ENCODE measurements at places on chromosomes 6 and 20.

DNA sequence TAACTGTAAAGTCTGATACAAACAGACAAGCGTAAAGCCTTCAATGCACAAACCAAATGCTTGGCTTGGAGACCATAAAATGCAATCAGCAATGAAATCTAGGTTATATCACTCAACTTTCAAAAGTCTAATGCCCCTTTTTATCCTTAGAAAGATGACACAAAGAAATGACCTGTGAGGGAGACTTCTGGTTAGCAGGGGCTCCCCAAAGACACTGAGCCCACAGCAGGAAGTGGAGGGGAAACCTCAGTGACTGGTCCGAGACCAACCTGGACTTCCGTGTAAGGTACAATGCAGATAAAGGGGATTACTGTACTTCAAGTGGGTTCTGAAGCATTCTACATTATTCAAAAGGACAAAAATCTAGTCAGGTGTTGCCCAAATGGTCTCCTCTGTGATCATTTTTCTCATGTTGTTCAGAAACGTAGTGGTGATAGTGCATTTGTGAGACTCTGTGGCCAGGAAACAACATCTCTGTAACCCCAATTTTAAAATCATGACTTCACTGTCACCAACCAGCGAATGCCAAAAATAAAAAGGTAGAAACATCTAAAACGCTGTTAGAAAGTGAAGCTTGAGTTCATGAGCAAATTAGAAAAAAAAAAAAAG, 88.2 kb downstream of the HIVEP2 start:
- no peak for DNase-seq

DNA sequence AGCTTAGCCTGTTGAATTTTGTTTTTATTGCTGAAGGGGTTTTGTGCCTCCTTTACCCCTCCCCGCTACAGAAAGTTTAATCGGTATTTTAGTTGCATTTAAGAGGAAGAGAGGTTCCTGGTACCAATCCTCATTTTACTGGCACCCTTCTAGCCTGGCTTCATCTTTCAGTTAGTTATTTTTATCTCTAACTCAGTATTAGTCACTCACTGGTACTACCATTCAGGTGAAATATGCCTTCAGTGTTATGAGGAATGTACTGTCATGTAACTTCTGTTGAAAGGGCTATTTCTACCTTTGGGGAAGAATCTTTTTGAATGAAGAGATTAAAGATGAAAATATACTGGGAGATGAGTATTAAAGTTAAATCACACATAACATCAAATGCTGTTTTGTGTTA, 211.8 kb downstream of the CDKAL1 start:
- no peak for DNase-seq

- DNase-seq: peak; percentile 49
These were observed 117.0 kb downstream of the TFAP2A start for GRCh38 chr6:10297832-10298231.

GRCh38 chr6:160238761-160239751, 19.6 kb downstream of the SLC22A2 start:
- no peak for DNase-seq

GRCh38 chr6:145044641-145045246, 690.6 kb downstream of the EPM2A start:
- no peak for DNase-seq

GRCh38 chr6:73180076-73180738, 45.1 kb downstream of the KHDC1L start:
- DNase-seq: peak; percentile 1

DNA sequence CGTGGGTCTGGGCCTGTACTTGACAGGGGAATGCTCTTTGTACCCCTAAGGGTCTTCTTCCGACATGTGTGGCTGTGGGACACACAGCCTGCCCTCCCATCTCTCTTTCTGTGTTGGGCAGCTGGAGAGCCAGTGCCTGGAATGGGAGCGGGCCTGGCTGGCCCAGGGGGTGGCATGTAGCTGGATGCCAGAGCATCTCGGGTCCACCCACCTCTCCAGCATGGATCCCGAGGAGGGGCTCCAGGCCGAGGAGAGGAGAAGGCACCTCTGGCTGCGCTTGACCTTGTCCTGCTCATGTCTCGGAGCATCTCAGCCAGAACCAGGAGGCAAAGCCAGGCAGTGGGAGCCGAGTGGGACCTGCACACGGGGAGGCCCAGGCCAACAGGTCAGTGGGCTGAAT, 16.0 kb downstream of the CDH4 start:
- no peak for DNase-seq

DNA sequence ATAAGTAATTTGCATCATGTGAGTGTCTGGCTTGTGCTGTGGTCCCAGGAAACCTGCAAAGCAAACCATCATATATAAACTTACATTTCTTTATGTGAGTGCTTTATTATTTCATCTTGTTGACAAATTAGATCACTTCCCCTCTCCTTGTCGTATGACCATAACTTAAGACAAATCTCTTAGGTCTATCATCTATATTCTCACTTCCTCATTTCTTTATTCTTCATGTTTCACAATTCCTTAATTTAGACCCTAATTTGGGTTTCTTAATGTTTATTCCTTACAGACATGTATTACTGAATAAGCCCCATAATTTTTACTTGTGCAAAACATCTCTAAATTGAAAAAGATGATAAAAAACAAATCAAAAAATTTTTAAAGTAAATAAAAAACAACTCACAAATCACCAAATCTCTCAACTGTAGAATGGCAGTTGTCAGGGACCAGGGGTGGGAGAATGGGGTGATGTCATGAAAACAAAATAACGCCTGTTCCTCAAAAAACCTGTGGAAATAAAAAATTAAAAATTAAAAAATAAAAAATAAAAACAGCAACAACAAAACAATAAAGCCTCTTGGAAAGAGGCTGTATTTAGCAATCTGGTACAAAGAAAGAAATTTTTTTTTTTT, 49.5 kb upstream of the FBXO30 start:
- DNase-seq: peak; percentile 77

DNA sequence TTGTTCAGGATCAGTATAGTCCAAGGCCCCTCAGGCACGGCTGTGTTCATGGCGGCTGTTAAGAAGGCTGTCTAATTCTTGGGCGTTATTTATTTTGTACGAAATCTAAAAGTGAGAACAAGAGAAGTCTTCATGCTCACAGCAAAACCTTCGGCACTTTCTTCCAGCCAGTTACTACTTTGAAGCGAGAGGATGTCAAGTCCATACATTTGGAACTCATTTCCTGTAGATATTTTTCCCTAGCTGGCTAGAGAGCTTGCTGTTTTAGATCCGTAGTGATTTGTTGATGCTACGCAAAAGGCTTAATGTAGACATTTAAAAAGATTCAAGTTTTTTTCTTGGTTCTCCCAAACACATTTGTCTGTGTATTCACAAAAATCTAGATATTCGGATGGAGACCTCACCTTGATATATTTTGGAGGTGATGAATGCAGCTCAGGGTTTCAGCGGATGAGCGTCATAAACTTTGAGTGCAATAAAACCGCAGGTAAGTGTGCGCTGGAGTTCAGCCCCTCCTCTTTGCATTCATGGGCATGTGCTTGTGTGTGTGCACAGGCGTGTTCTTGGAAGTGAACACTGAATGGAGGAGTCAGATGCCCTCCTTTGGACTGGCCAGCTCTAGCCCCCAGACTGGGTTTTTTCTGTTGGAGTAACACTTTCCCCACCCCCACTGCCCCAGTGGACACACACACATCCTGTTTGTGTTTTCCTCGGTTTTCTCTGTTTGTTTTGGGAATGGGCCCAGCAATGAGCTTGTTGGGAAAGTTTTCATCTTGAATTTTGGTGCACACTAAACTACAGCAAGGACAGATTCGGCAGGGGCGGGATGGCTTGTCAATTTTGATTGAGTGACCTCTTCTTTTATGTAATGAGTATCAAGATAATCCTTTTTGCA, 65.4 kb downstream of the IGF2R start:
- DNase-seq: no peak

GRCh38 chr20:2316847-2317495, 21.2 kb downstream of the TGM3 start:
- DNase-seq: no peak

DNA sequence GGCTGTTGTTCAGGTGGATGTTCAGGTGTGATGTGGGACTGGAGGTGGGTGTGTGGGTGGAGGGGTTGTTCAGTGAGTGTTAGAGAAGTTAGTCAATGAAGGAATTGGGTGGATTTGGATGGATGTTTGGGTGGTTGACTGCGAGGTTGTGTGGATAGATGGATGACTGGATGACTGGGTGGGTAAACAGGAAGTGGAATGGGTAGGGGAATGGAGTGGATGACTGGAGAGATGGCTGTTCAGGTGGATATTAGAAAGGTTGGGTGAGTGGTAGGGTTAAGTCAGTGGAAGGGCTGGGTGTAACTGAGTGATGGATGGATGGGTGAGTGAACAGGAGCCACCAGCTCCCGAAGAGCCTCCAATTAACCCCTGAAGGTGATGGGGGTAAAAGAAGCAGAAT, 27.9 kb downstream of the JPH2 start:
- DNase-seq: no peak

- DNase-seq: peak; percentile 64
These were observed 32.4 kb upstream of the FAM184A start for GRCh38 chr6:119110601-119111548.
